ENCODE measurements at places on chromosomes 4 and X.

DNA sequence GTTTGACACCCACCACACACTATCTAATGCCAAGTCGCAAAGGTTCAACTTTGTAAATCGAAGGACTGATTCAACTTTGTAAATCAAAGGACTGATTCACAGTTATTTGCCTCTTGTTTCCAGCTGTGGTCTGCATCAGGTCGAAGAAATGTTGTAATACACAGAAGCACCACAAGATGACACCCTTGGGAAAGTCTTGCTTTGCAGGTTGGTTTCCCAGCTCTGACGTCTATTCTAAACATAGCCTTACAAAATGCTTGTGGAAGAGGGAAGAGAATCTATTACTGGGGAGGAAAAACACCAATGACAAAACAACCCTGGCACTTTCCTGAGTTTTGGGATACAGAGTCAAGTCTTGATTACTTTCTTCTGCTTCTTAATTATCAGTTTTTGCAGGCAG, 35.3 kb downstream of the SUPT20HL1 start:
- no peak for DNase-seq

DNA sequence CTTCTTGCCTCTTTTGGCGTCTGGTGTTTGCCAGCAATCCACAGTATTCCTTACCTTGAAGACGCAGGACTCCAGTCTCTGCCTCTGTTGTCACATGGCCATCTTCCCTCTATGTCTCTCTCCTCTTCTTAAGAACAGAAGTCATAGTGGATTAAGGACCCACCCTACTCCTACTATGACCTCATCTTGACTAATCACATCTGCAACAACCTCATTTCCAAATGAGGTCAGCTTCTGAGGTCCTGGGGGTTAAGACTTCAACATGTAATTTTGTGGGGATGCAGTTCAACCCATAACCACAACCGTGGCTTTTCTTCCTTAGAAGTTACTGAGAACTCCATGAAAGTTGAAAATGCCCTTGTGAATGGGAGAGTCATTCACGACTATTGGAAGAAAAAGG, 23.3 kb downstream of the TLR8 start:
- DNase-seq = no peak

DNA sequence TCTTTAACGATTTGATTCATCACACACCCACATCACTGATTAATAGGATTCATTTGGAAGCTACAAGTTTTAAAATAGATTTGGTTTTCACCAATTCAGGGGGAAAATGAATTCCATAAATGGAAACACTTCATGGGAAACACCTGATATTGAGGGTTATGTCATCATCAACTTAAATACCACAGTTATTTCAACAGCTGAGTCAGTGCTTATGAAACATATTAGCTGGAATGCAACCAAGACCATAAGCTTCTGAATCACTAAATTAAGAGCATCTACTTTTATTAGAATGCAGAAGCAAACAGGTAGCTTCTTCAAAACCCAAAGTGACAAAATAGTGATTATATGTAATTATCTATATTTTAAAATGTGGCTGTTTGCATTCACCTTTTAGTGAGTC, 207.8 kb upstream of the DCAF8L1 start:
- no peak for DNase-seq

- DNase-seq = no peak
These were observed 28.3 kb upstream of the CFAP299 start for GRCh38 chr4:80307183-80307735.

GRCh38 chrX:10630320-10630719, 9.9 kb upstream of the MID1 start:
- DNase-seq = no peak

GRCh38 chr4:74793757-74794381, 454 bp downstream of the BTC start:
- DNase-seq = no peak

DNA sequence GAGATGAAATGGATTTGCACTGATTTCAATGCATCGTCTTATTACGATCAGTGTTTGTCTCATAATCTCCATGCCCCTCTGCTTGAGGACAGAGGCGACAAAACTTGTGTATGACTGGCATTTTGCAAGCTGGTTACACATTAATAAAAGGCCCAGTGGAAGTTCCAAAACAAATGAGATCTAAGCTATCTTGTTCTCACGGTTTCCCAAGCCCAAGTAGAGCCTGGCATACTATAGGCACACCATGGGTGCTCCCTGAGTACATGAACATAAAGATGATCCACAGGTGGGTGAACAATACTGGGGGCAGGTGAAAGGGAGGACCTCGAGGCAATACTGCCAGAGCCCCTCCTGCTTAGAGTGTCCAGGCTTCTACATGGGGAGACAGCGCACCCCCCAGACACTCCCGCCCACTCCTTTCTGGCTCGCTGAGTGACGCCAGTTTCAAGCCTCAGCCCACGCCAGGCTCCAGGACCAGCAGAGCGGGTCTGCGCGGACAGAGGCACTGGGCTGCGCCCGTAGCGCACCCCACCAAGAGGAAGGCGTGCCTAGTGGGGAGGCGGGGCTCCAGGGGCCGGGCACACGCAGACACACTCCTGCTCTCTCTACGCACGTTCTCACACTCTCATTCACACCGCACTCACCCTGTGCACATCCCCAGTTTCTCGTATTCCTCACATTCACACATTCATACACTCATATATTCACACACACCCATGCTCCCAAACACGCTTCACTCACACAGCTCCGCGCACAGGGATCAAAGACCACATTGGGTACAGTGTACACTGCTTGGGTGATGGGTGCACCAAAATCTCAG, 8.9 kb upstream of the GSX2 start:
- no peak for DNase-seq

- DNase-seq = no peak
These were observed 1512.2 kb downstream of the C4orf33 start for GRCh38 chr4:130608121-130608520.

DNA sequence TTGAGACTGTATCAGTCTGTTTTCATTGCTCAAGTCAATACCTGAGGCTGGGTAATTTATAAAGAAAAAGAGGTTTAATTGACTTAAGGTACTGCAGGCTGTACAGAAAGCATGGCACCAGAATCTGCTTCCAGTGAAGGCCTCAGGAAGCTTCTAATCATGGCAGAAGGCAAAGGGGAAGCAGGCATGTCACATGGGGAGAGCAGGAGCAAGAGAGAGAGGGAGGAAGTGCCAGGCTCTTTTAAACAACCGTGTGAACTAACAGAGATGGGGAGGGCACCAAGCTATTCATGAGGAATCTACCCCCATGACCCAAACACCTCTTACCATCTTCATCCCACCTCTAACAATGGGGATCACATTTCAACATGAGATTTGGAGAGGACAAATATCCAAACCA, 7.2 kb upstream of the TMEM131L start:
- DNase-seq = no peak

GRCh38 chr4:176563591-176563990, 229.1 kb downstream of the VEGFC start:
- DNase-seq = no peak
